ENCODE measurements at places on chromosomes 3 and 15. TPM values are rescaled to one million over a fixed set of nuclear protein-coding genes. Genes with fewer than 3 reads are reported as not detected.

DNA sequence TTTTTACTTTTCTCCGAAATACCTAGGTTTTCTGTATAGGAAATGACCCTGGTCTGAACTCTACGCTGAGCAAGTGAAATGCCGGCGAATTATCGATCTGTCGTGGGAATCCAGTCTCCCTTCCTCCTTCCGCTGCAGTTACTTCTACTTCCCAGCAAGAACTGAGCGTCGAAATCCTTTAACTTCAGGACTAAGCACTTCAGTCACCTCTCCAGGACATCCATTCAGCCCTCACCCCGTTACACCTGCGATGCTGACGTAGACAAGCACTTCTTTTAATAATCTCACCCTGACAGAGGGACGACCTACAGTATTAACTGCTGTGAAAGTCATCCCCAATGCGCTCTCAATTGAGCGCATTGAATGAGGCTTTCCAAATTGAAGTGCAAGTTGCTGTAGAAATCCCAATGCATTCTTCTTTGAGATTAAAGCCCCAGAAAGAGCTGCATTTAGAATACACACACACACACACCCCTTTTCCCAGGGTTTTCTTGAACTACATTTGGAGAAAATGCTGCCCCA, 1.3 kb downstream of the TOP2B start:
- no peak for DNase-seq

DNA sequence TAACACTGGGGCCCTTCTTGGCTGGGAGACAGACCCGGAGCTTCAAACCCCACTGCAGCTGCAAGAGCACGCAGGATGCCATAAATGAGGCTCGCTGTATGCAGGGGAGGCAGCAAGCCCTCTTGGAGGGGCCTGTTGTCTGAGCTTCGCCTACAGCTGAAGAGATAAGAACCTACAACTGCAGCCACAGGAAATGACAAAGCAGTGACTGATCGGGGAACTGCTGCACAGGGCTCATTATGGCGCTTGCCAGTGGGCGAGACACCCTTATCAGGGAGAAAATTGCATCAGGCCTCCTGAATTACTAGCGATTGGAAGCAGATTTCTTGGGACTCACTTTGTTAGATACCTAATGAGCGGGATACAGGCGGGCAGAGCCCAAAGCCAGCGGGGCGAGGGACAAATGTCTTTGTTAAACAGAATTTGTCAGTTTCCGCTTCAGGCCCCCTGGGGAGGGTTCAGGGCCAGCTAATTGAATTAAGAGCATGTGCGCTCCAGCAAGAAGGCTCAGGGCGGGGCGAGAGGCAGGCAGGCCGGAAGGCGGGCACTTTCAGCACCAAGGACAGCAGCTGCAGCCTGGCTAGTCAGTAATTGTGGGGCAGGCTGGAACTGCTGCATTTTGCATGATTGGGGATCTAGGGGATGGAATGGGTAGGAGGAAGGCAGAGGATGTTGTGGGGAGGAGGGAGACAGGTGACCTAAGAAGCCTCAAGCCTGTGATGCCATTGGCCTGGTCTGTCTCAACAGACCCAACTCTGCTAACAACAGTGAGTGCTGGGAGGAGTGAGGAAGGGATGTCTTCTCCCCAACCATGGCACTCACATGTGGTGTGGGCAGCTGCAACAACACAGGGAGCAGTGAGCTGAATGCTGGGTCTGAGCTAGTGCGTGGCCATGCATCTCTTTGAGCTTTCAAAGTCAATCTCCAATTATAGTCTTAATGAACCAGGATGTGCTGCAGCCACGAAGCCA, 55.3 kb downstream of the CCDC33 start:
- peak; percentile 61 for DNase-seq

DNA sequence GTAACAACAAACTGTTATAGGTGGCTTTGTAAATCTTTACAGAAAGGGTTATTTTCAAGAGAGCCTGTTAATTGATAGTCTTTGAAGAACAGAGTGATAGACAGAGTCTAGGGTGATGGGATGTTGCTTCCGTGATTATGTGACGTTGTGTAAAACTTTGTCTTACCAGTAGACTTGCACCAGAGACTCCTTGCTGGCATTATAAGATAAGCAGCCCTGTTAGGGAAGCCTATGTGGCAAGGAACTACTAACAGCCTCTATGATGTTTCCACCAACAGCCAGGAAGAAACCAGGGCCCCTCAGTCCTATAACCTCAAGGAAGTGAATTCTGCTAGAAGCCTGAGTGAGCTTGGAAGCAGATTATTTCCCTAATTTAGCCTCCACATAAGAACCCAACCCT, 18.9 kb downstream of the STT3B start:
- DNase-seq: no peak

- no peak for DNase-seq
These were observed 991.1 kb downstream of the GBE1 start for GRCh38 chr3:80770106-80771074.

- no peak for DNase-seq
These were observed 806.2 kb downstream of the NTRK3 start for GRCh38 chr15:87450314-87450713.

- DNase-seq: no peak
These were observed 89.7 kb downstream of the EEFSEC start for GRCh38 chr3:128242818-128243601.

The ALG1L2 gene
- not detected for total RNA-seq

The ZBTB20 gene
- total RNA-seq: 157 TPM

All from uterus (tissue), 4 donors.